ENCODE measurements at places on chromosomes 5 and 9. TPM values are rescaled to one million over a fixed set of nuclear protein-coding genes. Genes with fewer than 3 reads are reported as not detected.

LCN15 gene
- not detected for total RNA-seq

SPRY4 gene
- 12.5 TPM for total RNA-seq

AHRR gene
- 2.9 TPM for total RNA-seq

ECSCR gene
- 39.7 TPM for total RNA-seq

ANKRD31 gene
- 0.19 TPM for total RNA-seq

PCDHA4 gene
- 0.32 TPM for total RNA-seq

ZNF883 gene
- total RNA-seq: 2.1 TPM

FGD3 gene
- 6.3 TPM for total RNA-seq

- DNase-seq: no peak
These were observed 139.0 kb downstream of the TARS1 start for GRCh38 chr5:33579789-33580188.

DNA sequence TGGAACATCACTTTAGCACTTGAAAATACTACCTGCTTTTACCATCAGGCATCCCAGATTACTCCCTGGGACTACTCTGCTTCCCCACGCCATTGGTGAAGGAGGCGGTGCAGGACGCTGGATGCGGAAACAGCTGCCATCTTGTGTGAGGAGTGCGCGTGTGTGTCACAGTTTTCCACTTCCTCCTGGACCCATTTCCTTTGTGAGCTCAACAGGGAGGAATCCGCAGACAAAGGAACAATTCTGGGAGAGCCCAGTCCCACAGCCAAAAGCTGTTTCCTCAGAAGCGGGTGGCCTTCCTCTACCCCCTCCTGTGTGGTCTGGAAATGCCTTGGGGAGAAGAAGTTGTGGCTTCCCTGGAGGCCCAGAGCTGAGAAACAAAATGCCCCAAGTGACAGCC is 16.8 kb downstream of the AFAP1L1 start:
- no peak for DNase-seq

- no peak for DNase-seq
These were observed 44.6 kb downstream of the KCNT1 start for GRCh38 chr9:135746565-135746964.

DNA sequence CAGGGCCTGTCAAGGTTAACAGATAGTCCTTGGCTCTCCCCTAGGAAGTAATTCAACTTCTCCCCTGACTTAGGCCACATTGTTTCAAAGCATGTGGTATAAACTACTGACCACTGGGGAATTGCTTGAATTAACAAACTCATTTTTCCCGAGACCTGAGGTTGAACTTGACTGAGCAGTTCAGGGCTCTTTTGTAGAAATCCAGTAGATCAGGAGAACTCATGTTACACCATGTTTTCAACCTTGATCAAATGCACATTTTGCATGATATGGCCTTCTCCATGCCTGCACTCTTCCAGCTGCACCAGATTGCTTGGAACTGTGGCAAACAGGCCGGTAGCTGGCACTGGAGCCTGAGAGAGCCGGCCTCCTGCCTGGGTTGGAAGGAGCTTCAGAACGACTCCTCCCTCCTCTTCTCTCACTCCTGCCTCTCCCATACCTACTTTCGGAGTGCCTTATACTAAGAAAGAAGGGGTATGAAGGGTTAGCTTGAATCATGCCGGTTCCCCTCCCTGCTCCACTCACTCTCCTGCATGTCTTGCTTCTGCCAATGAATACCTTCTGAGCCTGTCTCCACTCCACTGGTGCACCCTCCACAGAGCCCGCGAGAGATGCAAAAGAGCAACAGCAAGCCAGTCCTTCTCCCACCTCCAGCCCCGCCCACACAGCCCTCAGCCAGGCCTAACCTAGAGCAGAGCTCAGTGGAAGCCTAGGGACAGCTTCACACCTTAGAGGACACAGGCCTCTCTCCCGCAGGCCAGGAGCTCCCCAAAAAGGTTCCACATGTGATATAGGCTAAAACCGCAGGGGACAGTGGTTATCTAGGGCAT is 159.4 kb downstream of the MACROH2A1 start:
- DNase-seq: peak; percentile 77

DNA sequence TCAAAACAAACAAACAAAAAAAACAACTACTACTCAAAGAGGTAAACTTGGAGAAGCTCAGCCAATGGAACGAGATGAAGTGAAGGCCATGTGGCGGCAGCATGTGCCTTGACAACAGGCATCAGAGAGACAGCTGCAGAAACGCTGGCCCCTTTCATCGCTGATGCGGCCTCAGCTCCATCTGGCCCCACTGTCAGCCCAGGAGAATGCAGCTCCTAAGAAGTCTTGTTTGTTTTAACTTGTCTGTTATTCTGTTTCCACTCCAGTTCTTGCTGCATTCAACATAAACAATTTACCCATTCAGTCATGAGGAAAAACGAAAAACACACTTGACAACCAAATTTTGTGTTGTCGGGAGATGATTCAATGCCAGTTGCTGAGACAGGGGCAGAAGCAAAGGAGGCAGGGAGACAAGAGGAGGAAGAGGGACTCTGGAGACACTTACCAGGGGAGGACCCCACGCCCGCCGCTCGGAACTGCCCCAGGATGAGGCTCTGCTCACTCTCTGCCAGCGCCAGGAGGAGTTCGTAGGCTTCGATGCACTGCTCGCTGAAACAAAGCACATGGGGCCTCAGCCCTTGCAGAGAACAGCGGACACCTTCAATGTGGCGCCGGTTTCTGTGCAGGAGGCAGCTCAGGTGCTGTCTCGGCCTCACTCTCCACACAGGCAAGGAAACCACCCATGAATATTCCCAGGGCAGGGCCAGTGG is 91.2 kb downstream of the DCP2 start:
- DNase-seq: peak; percentile 70

DNA sequence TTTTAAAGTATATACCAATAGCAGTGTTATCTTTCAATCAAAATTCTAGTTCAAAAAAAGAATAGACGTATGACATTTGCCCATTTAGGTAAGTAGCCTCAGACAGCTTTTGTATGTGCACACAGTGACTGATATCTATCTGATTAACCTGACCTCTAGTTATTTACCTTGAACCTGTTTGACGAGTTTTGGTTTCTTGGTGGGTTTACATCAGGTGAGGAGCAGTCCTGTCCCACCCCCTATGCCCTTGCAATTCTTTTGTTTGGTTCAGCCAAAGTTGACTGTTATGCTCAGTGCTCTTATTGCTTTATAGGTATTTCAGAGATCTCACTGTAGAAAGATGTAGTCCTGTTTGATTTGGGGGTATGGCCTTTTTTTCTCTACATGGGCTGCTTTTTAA is 147.2 kb downstream of the ISOC1 start:
- DNase-seq: no peak

DNA sequence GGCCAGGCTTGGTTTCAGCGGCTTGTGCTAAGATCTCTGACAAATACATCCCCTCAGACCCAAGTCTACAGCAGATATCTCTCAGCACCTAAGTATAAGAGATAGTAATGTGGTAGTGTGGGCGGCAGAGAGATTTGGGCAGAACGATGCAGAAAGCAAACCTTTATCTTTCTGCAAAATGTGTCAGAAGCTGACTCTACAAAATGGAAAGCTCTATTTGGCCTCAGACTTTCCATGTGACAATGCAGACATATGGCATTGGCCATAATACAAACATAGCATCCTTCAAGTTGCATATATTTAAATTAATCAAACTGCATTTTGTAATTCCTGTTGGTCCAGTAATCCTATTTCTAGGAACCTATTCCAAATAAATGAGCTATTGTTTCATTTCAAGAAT is 102.5 kb upstream of the RAI14 start:
- no peak for DNase-seq

- no peak for DNase-seq
These were observed 490.0 kb upstream of the PIK3R1 start for GRCh38 chr5:67725604-67726003.

- no peak for DNase-seq
These were observed 2.7 kb downstream of the RFESD start for GRCh38 chr5:95649274-95649673.

- DNase-seq: peak; percentile 99
These were observed at the start of the genes MORN5 and NDUFA8 for GRCh38 chr9:122159026-122159924. Gene MORN5, plus strand, starts transcription at chr9:122159908. Its CDS starts 65 bp downstream, at chr9:122159973. Gene NDUFA8, minus strand, starts transcription at chr9:122159779. Its CDS starts 102 bp downstream, at chr9:122159677.

DNA sequence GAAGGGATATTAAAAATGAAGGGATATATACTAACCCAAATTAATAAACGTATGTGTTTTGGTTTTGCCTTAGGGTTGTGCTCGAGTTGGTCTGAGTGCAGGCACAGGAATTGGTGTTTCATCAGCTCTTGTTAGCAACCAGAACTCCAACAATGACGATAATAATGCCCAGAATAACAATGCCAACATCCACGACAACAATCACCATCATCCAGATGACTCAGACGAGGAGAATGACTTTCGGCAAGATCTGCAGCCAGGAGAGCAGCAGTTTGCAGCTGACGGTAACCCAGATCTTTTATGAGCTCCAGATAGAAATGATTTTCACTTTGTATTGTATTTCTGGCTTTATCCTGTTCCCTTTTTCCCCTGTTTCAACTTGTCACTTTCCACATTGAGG is 33.2 kb downstream of the FBXO38 start:
- DNase-seq: no peak

DNA sequence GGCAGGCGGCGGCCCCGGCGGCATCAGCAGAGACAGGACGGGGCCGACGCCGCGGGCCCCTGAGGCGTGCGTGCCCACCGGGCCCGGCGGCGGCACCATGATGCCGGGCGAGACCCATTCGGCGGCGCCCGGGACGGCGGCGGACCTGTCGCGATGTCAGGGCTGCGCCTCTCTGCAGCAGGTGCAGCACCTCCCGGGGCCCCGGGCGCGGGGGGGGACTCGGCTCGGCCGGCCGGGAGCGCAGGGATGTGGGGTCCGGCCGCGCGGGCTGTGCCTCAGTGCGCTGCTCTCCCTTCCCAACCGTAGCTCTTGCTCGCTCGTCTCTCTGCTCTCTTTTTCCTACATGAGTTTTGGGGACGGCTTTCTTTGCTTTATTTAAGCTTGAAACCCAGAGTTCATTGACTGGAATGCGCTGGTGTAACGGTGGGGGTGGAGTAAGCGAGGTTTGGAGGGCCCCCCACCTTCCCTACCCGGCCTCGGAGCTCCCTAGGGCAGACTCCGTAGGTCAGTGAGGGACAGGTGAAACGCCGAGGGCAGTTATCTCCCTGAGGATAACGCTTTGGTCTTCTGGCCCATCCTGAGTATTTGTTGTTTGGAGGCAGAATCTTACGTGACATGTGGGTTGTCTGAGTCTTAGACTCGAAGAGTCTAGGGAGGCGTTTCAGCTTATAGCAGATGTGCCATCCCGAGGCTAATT is 490 bp downstream of the ICE1 start:
- DNase-seq: no peak

- no peak for DNase-seq
These were observed 561.2 kb upstream of the C9orf72 start for GRCh38 chr9:28134446-28134976.

GRCh38 chr5:64766941-64767340 is 1.6 kb downstream of the SREK1IP1 start:
- no peak for DNase-seq

DNA sequence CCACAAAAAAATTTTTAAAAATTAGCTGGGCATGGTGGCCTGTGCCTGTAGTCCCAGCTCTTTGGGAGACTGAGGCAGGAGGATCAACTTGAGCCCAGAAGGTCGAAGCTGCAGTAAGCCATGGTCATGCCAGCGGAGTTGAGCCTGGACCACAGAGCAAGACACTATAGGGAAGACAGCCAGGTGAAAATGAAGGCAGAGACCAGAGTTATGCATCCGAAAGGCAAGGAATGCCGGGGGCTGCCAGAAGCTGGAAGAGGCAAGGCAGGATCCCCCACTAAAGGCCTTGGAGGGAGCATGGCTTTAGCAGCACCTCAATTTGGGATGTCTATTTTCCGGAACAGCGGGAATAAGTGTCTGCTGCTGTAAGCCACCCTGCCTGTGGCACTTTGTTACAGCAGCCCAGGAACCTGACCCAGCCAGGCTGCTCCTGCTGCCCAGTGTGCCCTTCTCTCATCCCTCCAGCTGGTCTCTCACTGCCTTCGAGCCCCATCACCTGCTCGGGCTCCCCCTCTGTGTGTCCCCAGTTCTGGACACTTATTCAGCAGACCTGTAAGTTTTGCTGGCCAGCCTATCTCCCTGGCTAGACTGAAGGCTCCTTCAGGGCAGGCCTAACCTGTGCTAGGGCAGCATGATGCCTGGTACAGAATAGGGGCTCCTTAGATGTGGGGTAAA is 16.8 kb upstream of the JADE2 start:
- DNase-seq: peak; percentile 75

DNA sequence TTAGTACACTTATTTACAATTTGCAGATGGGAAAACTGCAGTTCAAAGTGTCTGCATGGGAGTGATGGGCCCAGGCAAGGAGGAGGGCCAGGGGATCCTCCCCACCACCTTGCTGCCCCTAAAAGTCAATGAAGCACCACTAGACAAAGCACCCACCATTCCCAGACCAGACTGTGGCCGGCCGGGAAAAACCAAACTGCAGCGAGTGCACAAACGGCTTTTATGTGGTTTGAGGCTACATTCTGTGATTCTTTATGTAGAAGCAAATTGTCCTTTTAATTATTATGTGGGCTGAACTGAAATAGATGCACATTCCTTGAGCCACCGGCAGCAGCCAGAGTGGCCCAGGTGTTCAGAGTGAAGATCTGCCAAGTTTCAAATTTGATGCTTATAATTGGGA is 585.3 kb upstream of the KLF4 start:
- DNase-seq: no peak

Data from posterior vena cava (tissue), 2 donors.